ENCODE measurements at places on chromosomes 16 and 17.

DNA sequence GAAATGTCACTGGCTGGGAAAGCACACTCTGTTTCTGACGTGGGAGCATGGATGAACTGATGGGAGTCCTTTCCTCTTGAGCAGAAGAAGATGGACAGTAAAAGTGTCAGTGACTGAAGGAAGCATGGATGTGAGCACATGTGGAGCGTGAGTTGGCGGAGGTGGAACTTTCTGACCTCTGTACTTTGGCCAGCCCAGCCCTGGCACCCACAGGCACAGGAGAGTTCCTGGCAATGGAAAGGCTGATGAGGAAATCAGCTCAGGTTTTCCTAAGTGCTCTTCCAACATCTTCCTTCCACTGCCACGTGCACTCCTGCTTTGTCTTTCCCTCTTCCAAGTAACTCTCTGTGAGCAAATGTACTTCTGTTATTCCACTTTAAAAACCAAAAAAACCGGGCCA lies 276.8 kb downstream of the NTN1 start:
- DNase-seq, result no peak

GRCh38 chr17:50076591-50077235 lies 18.4 kb upstream of the PDK2 start:
- no peak for DNase-seq

DNA sequence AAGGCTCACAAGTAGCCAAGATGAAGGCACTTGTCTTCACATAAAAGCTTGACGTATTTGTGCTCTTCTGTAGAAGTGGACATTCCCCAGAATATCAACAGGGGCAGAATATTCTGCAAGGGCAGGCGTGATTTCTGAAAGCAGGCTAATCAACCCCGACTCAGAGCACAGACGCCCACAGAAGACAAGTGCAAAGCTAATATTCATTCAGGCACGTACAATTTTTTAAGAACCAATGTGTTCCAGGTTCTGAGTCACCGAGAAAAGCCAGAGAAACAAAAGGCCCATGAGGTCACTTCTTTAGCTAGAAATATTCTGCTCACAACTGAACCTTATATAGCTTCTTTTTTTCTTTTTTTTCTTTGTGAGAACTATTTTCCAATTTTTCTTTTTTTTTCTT lies 121.6 kb downstream of the DNAH9 start:
- no peak for DNase-seq

DNA sequence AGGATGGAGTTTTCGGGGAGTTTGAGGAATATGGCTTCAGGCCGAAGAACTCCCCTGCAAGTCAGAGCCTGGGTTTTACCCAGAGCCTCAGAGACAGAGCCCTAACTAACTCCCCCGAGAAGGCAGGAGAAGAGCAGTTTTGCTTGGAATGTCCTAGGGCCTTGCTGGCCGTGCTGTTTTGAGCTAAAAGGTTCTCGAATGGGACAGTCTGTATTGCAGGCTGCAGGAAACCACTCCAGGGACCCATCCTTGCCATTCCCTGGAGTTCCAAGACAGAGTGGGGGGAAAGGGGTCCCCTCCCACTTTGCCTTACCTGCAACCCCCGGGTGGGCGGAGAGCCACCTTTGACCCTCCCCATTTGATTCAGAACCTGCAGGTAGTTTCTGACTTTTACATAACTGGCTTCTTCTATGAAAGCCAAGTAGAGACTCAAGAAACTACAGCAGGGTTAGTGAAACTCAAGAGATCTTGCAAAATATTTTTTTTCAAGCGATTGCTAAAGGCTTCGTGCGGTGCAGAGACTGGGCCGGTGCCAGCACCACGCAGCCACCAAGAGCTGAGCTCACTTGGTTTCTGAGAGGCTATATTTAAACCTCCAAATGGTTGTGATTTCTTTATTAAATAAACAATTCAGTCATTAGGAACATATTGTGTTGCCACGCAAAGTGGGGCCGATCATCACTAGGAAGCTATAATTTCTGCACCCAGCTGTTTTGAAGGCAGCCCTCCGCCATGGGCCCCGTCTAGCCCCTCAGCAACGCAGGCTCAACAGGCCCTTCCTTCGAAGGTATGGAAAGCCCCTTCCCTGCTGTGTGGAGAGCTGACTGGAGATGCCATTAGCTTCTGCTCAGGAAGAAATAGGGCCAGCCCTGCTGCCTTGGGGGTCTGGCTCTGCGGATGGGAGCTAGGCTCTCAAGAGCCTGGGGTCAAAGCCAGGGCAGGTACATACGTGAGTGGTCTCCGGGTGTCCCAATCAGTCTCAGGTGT lies 223.0 kb downstream of the NTN1 start:
- DNase-seq, result no peak

DNA sequence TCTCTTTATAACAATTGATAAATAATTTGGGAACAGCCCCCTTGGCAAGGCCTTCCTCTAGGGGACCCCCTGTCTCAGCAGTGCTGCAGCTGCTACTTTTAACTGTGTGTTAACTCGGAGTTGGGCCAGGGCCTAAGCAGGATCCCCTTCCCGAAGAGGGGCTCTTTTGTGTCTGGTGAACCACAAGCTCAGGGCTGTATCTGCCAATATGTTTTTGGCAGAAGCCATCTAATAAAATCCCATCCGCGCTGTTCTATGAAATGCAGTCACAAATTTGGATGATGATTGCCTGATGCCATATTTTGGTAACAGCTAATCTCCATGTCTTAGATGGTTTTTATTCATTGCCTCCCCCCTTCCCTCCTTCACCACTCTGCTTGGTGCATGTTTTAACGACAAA lies 267.7 kb downstream of the FTO start:
- DNase-seq, result no peak

GRCh38 chr17:45888392-45888791 lies 6.0 kb upstream of the MAPT start:
- no peak for DNase-seq

DNA sequence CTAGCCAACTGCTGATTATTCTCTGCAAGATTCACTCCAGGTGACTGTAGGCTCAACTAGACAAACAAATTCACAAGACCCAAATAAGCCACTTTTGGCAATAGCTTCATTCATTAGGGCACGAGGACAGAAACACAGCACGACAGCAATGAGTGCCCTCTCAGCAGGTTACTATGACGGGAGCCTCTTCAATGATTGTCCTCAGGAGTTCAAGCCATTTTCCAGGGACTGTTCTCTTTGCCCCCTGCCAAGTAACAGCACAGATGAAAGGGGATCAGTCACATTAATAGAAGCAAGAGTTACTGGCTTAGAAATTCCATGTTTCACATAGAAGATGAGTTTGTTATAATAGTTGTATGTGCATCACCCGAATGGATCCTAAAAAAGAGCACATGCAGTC lies 712.2 kb downstream of the CDH8 start:
- no peak for DNase-seq

- no peak for DNase-seq
Measured at GRCh38 chr17:59680314-59680713, 26.9 kb downstream of the PTRH2 start.

GRCh38 chr17:4332296-4332970 lies 34.0 kb downstream of the UBE2G1 start:
- no peak for DNase-seq

DNA sequence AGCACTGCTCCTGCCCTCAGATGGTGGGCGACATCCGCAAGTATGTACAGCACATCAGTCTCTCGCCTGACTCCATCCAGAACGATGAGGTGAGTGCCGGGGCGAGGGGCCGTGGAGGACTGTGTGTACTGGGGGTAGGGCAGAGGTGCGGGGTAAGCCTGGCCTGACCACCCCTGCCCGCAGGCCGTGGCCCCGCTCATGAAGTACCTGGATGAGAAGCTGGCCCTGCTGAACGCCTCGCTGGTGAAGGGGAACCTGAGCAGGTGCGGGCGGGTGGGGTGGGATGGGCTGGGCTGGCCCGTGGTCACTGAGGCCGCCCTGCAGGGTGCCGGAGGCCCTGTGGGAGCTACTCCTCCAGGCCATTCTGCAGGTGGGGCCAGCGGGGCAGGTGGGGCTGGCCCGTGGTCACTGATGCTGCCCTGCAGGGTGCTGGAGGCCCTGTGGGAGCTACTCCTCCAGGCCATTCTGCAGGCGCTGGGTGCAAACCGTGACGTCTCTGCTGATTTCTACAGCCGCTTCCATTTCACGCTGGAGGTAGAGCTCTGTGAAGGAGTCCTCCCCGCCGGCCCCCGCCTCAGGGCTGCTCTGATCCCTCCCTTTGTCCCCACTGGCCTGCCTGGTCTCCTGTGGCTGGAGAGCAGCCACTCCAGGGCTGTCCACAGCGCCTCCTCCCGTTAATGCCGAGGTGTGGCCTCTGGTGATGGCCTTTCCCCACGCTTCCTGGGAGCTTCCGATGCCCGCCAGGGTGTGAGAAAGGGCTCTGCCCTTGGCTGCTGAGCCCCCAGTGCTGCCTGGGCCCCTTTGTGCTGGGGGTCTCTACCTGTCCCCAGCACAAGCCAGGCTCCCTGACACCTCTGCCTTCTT lies 5.0 kb downstream of the TSR3 start:
- no peak for DNase-seq

- DNase-seq, result no peak
Measured at GRCh38 chr16:55436587-55436986, 42.4 kb upstream of the MMP2 start.

- DNase-seq, result no peak
Measured at GRCh38 chr17:69141431-69142174, at the start of gene ABCA6. TSS of gene ABCA6 (minus strand) at chr17:69141895. CDS start at chr17:69140703, 1,192 bp downstream.

GRCh38 chr17:29041571-29041970 lies 1.4 kb upstream of the PIPOX start:
- no peak for DNase-seq

GRCh38 chr16:160691-161190 lies 5.0 kb upstream of the HBM start:
- DNase-seq, result no peak

DNA sequence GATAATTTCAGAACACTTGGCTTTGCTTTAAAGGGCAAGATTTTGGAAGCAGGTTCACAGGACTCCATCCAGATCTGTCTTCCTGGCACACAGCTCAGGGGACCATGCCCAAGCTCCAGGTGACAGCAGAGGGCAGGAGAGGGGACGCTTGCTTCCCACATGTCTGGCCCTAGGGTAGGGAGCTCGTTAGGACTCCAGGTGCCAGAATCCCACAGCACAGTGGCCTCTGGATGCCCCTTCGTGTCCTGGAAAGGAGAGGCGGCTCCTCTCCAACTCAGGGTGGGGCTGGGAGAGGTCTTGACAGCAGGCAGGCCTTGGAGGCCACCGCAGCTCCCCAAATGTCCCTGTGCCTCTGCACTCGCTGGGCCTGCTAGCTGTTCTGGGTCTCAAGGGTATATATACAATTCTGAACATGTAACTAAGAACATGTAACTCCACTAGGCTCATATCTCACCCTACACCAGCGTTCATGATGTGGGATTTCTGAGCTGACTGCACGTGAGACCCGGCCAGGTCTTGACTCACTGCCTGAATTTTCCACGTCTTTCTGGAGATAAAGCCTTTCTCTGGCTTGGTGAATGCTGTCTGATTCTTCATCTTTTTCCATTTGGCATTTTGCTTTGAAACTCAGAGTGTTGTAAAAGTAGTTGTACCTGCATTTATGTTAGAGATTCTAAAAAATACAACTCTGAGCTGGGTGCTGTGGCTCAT lies 52.8 kb downstream of the MARCHF10 start:
- no peak for DNase-seq

DNA sequence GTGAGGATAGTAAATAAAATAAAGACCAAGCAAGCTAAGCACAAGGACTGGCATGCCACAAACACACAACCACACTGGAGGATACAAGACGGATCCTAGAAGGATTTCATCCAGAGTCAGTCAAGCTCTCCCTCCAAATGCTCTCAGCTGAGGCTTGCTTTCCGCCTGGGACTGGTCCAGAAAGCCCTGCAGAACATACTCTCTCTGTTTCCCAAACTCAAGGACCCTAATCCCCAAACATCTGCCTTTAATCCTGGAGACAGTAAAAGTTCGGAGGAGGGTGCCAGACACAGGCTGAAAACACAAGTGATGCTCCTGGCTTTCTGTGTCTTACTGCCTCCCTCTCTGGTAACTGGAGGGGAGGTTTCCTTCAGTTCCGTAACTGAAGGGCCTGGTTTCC lies 5.3 kb upstream of the HSD11B2 start:
- no peak for DNase-seq

DNA sequence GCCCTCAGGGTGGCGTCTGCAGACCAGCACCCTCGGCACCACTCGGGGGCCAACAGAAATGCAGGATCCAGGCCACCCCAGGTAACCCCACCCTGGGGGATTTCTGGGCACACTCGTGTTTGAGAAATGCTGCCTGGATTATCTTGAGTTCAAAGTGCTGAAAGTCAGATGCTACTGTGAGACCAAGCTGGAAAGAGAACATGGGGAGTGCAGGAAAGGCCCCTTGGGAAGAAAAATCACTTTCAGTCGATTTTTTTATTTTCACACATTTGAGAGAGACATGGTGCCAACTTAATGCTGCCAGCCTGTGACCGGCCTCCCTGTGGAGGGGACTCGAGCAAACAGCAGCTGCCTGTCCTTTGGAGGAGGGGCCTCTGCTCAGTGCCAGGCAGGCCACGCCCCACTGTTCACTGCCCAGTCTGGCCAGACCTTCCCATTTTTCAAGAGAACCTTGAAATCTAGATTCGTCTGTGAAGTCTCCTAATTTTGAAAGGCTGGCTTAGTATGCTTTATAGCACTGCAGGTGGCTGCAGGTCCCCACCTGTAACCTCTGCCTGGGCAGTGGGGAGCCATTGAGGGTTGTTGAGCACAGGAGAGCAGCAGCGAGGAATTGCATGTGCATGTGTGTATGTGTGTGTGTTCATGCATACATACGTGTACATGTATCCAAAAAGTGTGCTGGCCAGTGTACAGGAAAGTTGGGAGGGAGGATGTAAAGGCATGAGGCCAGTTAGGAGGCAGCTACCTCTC lies 70.7 kb upstream of the PLCG2 start:
- no peak for DNase-seq

- DNase-seq, result no peak
Measured at GRCh38 chr16:7397901-7398300, 65.3 kb downstream of the RBFOX1 start.

DNA sequence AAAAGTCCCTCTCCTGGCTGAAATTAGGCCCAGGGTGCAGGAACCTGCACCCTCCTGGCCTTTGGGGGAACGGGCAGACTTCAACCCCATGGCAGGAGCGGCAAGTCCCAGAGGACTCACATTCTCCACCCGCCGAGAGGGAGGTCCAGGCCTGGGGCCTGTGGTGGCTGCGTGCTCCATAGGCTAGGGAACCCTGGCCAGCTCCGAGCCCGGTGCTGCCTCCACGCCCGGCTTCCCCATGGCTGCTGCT lies 130 bp downstream of the CCDC78 start:
- DNase-seq, result no peak

GRCh38 chr17:51245535-51245934 lies 14.3 kb downstream of the MBTD1 start:
- DNase-seq, result no peak

GRCh38 chr17:16513873-16514272 lies 21.9 kb upstream of the LRRC75A start:
- no peak for DNase-seq

GRCh38 chr16:67562526-67562917 lies at the start of gene CTCF:
TSS of gene CTCF (plus strand) at chr16:67562526. CDS start at chr16:67610833, 48,307 bp downstream.
- DNase-seq, result no peak

- DNase-seq, result no peak
Measured at GRCh38 chr16:73033271-73033998, 14.5 kb downstream of the ZFHX3 start.

Data from GM12891 (cell line).